NCI-H460 (cell line): ENCODE measurements at places on chromosomes 11 and 22. TPM values are rescaled to one million over a fixed set of nuclear protein-coding genes. Genes with fewer than 3 reads are reported as not detected.

- no peak for DNase-seq
These were observed 1074.9 kb downstream of the FAM181B start for GRCh38 chr11:81658722-81659121.

DNA sequence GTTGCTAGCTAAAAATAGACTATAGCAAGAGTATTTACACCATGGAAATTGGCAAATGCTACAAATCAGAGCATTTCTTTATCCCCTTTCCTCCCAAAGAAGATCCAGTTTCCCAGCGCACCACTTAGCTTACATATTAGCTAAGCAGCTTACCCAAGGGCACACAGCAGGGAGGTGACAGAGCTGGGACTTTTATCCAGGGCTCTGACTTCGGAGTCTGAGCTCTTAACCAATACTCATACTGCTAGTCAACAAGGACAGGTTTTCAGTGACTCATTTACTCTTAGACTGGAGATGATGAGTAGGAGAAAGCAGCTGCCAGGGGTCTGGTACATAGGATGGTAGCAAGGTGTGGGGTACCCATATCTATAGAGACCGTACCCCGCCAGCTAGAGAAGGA, 38.4 kb downstream of the NAV2 start:
- no peak for DNase-seq

The MS4A6E gene
- not detected in 2 replicates for total RNA-seq

The PAMR1 gene
- not detected in 2 replicates for total RNA-seq

The XKR3 gene
- total RNA-seq: not detected in 2 replicates
